ENCODE measurements at places on chromosomes 2 and 18.

GRCh38 chr18:10546557-10547300, 20.9 kb downstream of the NAPG start:
- DNase-seq: no peak

GRCh38 chr2:64405581-64406406, 48.2 kb upstream of the LGALSL start:
- no peak for DNase-seq

DNA sequence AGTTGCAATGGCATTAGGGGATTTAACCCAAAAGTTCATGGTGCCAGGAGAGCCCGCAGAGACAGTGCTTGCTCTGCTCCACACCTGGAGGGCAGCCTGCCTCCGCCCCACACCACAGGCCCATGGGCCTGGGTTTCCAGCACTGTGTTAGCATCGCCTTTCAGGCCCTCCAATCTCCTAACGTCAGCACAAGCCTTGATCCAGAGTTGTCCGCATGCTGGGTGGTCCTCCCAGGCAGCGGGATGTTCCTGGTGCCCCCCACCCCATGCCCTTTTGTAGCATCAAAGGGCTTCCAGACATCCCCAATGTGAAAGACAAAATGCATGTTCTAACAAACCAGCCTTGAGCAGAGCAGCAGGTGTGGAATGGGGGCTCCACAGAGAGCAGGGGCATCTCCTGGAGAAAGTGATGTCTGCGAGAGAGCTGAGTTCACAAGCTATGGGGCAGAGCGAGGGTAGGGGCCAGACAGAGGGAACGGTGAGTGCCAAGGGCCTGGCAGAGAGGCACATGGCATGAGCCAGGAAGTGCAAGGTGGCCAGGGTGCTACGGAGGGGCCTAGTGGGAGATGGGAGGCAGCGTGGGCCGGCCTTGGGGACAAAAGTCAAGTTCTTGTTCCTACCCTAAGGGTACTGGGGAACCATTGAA, 119.2 kb downstream of the CYP26B1 start:
- no peak for DNase-seq

DNA sequence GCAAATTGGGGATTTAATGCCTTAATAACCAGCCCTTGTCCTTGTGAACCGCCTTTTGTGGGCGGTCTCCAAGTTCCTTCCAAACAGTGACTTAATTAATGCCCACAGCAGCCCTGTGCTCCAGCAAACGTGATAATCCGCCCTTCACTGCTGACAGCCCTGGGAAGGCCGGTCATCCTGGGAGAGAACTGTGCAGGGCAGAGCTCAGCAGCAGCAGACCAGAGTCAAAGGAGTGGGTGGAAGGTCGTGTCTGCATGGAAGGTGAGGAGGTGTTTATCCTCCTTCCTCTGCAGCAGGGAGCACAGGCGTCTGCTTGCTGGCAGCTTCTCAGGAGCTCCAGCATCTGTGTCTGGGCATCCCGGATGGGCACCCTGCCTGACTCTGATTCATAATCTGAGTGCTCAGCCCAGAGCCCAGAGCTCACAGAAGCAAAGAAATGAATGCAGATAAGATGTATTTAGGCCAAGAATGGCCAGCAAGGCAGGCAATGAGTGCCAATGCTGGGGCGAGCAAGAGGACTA, 270.0 kb upstream of the PXDN start:
- DNase-seq: no peak

GRCh38 chr2:11329776-11330175, 14.7 kb downstream of the ROCK2 start:
- peak; percentile 55 for DNase-seq

DNA sequence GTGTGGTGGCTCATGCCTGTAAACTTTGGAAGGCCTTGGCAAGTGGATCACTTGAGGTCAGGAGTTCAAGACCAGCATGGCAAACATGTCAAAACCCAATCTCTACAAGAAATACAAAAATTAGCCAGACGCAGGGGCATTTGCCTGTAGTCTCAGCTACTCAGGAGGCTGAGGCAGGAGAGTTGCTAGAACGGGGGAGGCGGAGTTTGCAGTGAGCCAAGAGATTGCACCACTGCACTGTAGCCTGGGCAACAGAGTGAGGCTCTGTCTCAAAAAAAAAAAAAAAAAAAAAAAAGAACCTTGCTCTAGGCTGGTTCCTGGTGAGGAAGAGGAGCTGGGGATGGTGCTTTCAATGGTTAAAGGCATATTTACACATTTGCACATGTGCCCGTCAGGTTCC, 129.4 kb downstream of the LYPD6B start:
- no peak for DNase-seq

DNA sequence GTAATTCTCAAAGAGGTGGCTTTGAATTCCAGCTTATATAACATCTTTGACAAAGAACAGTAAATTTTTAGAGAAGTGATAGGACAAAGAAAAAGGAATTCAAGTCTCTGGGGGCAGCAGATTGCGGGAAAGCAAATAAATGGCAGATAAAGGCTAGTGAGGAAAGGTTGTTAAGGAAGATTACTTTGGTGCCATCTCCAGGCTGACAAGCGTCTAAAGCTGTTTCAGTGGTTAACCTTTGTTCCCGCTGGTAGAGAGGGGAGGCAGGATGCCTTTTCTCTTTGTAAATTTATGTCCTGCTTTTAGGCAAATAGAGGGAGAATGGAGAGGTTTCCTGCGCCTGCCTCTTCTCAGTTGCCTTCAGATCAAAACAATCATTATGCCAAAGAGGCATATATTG, 431.2 kb upstream of the CHST9 start:
- DNase-seq: no peak

- DNase-seq: no peak
These were observed 43.7 kb upstream of the RIT2 start for GRCh38 chr18:43159086-43159770.

DNA sequence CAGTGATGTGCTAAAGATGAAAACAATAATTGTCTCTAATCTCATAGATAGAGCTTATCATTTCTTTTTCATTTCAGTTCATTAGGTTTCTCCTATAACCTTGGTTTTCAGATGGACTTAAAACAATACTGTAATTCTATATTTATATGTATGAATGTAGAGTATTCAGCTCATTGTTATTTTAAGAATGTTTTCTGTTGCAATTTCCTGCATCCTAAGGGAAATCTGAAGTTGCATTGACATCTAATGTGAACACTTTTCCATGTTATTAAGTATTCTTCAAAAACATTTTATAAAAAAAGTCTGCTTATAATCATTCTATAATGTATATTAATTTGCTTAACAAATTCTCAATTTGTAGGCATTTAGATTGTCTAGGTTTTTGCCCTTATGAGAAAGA, 288.9 kb downstream of the XIRP2 start:
- DNase-seq: no peak

- DNase-seq: no peak
These were observed 2.3 kb downstream of the HDAC4 start for GRCh38 chr2:239398521-239398921.

- no peak for DNase-seq
These were observed 3.4 kb upstream of the DNAJC5G start for GRCh38 chr2:27271631-27272340.

- no peak for DNase-seq
These were observed 55.4 kb downstream of the POU3F3 start for GRCh38 chr2:104909317-104909716.

- DNase-seq: no peak
These were observed 32.8 kb downstream of the AOX1 start for GRCh38 chr2:200618590-200619021.

DNA sequence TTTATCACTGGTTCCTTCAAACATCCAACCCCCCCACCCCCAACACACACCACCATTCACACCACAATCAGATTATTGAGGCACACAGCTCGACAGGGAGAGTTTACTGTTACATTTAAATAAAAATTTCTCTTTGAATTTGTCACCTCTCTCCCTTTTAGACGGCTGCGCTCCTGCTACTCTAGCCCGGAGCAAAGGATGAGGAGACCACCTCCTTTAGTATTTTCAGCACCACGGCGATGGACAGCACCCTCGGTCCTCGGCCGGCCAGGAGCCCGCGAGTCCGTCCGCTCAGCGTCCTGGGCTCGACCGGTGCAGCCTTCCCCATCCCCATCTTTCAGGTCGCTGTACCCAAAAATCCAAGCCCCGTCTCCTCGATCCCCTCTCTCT, 892 bp downstream of the CELF4 start:
- DNase-seq: no peak

- DNase-seq: no peak
These were observed 2.3 kb downstream of the RNF103 start for GRCh38 chr2:86621280-86621943.
